ENCODE measurements at places on chromosomes 3 and 15.

GRCh38 chr15:37981775-37982174 is 47.3 kb downstream of the TMCO5A start:
- no peak for DNase-seq

DNA sequence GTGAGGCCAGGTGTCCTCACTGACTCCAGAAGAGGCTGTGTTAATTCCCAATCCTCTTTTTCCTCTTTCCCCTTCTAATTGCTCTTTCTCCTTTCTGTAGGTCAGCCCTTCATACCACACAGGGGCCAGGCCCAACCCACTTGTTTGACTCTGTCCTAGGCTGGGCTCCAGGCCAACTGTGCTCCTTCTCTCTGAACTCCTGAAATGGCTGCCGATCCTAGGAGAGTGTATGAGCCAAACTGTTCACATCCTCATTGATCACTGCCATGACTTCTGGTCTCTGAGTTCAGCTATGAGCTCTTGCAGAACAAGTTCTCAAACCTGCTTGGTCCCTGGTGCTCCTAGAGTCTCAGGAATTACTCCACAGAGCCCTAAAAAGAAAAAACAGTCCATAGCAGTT is 145.1 kb downstream of the VGLL4 start:
- no peak for DNase-seq

- DNase-seq = no peak
Measured at GRCh38 chr3:188901126-188901525, 270.6 kb upstream of the TPRG1 start.

GRCh38 chr15:38872732-38873131 is 308.1 kb upstream of the RASGRP1 start:
- DNase-seq = no peak

DNA sequence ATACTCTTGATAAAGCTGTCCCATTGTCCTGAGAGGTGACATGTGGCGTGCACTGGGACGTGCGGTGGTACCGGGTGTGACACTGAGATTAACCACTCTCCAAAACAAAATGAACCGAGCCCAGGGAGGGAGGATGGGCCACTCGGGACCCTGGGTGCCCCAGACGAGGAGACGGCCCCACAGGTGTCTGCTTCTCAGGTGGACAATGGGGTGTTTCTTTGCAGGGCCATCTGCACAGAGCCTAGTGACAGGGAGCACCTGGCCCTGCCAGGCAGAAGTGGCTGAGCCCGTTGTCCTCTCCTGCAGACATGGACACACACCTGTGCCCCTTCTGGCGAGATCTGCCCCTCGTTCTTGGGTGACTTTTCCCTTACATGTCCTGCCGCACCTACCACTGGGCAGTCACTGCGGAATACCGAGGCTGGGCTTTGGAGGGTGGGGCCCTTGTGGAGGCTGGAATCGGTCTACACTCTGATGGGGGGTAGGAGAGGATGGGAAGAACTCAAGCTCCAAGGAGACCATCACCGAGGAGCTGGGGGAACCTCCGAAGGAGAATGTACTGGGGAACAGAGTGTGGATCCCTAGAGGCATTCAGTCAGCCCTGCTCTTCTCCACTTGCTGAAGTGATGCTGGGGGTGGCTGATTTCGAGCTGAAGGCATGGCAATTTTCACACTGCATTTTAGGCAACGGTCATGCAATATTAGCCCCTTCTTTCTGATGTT is 153.5 kb downstream of the ATP10A start:
- DNase-seq = no peak

GRCh38 chr3:126567696-126568438 is 9.1 kb upstream of the C3orf22 start:
- DNase-seq = no peak

DNA sequence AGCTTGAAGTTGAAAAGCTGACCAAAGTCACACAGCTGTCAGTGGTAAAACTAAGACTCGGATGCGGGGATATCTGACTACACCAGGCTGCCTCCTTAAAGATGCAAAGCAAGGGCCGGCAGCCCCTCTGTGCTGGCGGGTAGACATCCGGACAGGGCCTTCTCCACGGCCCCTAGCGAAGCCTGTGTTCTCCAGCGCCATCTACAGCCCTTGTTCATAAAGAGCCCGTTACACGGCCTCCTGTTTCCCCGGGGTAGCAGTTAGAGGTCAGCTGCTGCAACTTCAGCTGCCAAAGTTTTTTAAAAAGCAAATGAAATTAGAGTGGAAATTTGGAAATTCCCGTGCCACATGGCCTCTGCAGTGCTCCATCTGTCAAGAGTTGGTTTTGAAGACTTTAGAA is 383.0 kb downstream of the TBL1XR1 start:
- peak; percentile 4 for DNase-seq

GRCh38 chr3:66989860-66990696 is 8.0 kb upstream of the KBTBD8 start:
- DNase-seq = no peak

DNA sequence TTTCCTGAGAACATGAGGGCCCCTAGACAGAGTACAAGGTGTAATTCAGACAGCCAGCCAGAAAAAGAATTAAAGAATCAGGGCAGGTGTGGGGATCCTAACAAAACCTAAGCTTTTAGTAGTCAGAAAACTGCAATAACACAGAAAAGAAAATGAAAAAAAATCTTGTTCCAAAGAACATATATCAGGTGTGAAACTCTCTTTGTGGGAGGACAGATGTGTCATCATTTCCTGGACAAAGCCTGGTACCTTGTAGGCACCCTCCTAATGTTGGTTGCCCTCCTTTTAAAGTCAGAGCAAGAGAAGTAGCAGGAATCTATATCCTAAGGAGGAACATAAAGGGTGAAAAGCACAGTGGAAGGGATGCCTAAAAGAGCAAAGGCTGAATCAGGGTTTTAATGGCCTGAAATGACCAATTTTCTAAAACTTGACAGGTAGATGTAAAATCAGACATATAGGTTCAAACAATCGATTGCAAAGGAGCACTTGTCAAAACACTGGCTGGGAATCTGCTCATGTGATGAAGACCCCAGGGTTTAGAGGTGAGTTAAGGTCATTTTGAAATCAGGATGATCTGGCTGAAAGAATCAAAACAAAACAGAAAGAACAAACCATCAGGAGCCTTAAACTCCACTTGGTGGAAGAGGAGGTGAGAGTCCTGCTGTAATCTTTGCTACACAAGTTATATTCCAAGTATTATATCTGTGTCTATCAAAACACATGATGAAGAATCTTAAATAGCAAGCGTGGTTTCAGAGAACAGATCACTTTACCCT is 54.9 kb downstream of the TGFBR2 start:
- no peak for DNase-seq
